ENCODE measurements at places on chromosomes 16 and 17. TPM values are rescaled to one million over a fixed set of nuclear protein-coding genes. Genes with fewer than 3 reads are reported as not detected.

Gene SPNS3
- total RNA-seq: 10.2 TPM

Gene HS3ST2
- total RNA-seq: not detected

Gene RAB34
- 9.8 TPM for total RNA-seq

Gene KSR1
- 47.5 TPM for total RNA-seq

Gene TSNAXIP1
- 0.35 TPM for total RNA-seq

Gene MYH1
- total RNA-seq: not detected

Gene SOX15
- total RNA-seq: 0.38 TPM

Gene C16orf54
- 114 TPM for total RNA-seq

Gene PLA2G10
- not detected for total RNA-seq

Gene TBC1D3C
- not detected for total RNA-seq

Gene JMJD8
- total RNA-seq: 31.4 TPM

Gene TPSB2
- not detected for total RNA-seq

Measured in activated naive CD4-positive, alpha-beta T cell treated with anti-CD3 and anti-CD28 coated beads, Interleukin-2, amount 10 ng/mL, durations not matched to agents 5 hours and 36 hours (primary cell).